ENCODE measurements at places on chromosomes 16 and 17.

- DNase-seq = peak; percentile 16
Observed at GRCh38 chr17:17736205-17737183, 55.2 kb downstream of the RAI1 start.

DNA sequence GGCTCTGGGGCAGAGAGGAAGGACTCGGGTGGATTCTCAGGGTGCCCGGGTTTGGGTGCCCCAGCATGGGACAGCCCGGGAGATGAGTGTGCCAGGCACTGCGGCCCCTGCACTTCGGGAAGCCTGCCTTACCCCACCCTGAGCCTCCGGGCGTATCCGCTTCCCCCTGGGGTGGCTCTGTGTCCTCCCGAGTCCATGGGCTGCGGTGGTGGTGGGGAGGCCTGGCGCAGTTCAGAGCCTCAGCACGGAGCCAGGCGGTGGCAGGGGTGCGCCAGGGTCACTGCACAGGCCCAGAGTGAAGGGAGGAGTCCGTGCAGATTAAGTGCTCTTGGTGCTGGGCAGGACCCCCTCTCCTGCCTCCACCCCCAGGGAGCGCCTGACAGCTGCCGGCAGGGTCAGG, 20.7 kb downstream of the MYBBP1A start:
- DNase-seq = no peak

DNA sequence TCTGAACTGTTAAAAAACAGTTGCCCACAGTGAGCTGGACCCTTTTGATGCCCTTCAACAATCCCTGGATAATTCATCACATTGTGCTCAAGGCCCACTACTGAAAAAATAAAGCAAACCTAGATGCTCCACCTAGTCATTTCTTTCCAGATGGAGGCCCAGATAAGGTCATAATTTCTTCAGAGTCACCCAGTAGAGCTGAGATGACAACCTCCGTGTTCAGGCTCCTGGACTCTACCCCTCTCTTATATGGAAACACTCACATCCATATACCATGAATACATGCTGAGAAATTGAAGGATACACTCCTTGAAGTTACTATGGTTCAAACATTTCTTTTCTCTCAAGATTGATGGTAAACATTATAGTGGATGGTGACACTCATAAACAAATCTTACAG, 2.7 kb upstream of the ABCA3 start:
- DNase-seq = no peak

DNA sequence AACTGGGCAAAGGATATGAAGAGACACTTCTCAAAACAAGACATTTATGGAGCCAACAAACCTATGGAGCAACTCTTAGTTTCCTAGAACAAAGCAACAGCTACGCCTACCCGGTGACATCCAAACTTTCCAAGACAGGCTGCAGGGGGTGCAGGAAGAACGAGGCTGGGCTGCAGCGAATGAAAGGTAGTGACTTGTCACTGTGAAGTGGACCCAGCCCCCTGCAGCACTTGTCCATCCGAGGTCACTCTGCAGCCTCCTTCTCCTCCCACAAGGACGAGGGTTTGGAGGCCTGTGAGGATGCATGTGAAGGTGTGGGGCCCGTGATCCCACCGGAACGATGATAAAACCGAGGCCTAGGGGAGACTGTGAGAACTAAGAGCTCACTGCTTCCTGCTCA, 192.6 kb upstream of the RPL38 start:
- no peak for DNase-seq

DNA sequence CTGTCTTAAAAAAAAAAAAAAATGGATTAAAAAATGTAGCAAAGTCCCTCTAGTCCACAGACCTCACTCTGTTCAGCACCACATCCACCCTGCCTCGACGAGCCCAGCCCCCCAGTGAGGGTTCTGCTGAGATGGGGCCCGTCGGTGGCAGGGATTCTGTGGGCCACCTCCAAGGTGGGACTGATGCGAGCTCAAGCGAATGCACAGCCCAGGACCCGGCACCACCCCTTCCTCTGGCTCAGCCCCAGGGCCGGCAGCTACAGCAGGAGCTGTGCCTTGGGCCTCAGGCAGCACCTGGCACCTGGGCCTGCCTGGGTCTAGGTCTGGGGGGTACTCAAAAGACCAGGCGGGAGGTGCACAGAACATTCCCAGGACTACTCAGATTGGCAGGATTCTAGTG, 59.5 kb downstream of the ZNF778 start:
- no peak for DNase-seq

- no peak for DNase-seq
Observed at GRCh38 chr17:77692571-77693161, 265.8 kb upstream of the TNRC6C start.

DNA sequence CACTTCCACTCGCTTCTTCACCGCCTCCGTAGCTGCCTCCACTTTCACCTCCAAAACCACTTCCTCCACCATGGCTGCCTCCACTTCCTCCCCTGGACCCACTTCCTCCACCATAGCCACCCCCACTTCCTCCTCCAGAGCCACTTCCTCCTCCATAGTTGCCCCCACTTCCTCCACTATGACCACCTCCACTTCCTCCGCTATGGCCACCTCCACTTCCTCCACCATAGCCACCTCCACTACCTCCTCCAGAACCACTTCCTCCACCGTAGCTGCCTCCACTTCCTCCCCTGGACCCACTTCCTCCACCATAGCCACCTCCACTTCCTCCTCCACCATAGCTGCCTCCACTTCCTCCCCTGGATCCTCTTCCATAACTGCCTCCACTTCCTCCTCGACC, 4.5 kb downstream of the KRT9 start:
- DNase-seq = no peak

DNA sequence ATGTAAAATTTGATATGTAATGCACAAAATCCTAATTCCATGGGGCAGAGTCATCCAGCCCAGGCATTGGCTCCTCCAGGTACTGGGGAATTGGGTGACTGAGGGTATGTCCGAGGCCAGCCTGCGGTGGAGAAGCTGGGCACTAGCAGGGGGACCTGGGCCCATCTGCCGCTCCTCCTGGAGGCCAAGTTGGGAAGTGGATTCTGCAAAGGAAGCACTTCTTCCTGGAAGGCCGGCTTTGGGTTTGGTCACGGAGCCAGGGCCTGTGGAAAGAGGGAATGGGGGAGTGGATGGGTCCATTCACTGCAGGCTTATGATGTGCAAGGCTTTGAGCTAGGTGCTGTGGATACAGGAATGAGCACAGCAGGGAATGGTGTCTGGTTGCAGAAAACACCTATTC, 85.8 kb downstream of the GNAO1 start:
- no peak for DNase-seq

GRCh38 chr16:27824786-27825185, 238.7 kb downstream of the GSG1L start:
- no peak for DNase-seq
